Epithelial cell of umbilical artery (primary cell): ENCODE measurements at places on chromosomes 7 and 10. TPM values are rescaled to one million over a fixed set of nuclear protein-coding genes. Genes with fewer than 3 reads are reported as not detected.

GSDME gene
- 30.5 and 41.3 TPM in 2 replicates for total RNA-seq

C10orf53 gene
- not detected in 2 replicates for total RNA-seq

TYW1 gene
- 13.3 and 19.3 TPM in 2 replicates for total RNA-seq

ATP5F1C gene
- 382 and 408 TPM in 2 replicates for total RNA-seq

HIPK2 gene
- total RNA-seq: 8.1 and 8.8 TPM in 2 replicates

GARIN1A gene
- 0.32 and 0.46 TPM in 2 replicates for total RNA-seq

CCDC172 gene
- not detected in 2 replicates for total RNA-seq

EPHA1 gene
- not detected in 2 replicates for total RNA-seq

DLG5 gene
- 9.0 and 9.1 TPM in 2 replicates for total RNA-seq

DMBT1 gene
- under 0.01 TPM in 1 of 2 replicates, not detected in the other for total RNA-seq

PFKFB3 gene
- 18.4 and 25.0 TPM in 2 replicates for total RNA-seq

RBAK gene
- 7.8 and 8.5 TPM in 2 replicates for total RNA-seq

DNA2 gene
- total RNA-seq: 11.0 and 15.2 TPM in 2 replicates

GJD4 gene
- not detected in 2 replicates for total RNA-seq
